ENCODE measurements at places on chromosomes 4 and X. TPM values are rescaled to one million over a fixed set of nuclear protein-coding genes. Genes with fewer than 3 reads are reported as not detected.

DNA sequence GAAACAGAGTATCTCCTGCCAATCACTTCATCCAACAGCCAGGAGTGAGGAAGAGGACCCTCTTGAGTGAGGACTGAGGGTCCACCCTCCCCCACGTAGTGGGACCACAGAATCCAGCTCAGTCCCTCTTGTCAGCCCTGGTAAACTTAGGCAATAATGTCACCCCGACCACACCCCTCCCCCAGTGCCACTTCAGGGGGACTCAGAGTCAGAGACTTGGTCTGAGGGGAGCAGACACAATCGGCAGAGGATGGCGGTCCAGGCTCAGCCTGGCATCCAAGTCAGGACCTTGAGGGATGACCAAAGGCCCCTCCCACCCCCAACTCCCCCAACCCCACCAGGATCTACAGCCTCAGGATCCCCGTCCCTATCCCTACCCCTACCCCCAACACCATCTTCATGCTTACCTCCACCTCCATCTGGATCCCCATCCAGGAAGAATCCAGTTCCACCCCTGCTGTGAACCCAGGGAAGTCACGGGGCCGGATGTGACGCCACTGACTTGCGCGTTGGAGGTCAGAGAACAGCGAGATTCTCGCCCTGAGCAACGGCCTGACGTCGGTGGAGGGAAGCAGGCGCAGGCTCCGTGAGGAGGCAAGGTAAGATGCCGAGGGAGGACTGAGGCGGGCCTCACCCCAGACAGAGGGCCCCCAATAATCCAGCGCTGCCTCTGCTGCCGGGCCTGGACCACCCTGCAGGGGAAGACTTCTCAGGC is at the start of the genes CSAG1 and MAGEA12:
Gene CSAG1, minus strand, starts transcription at position 461 of the 715 bp plus-strand sequence. CDS start 1,261 bp downstream, outside the sequence.
Gene MAGEA12, plus strand, starts transcription at position 497 of the 715 bp plus-strand sequence. CDS start 2,405 bp downstream, outside the sequence.
- no peaks in the 10 kb centered on the region for H3K36me3 ChIP-seq
- no peaks in the 10 kb centered on the region for H3K27me3 ChIP-seq
- H3K4me3 ChIP-seq, result no peak within 1 kb of the TSS
- H3K4me1 ChIP-seq, result no peaks in the 10 kb centered on the region

DNA sequence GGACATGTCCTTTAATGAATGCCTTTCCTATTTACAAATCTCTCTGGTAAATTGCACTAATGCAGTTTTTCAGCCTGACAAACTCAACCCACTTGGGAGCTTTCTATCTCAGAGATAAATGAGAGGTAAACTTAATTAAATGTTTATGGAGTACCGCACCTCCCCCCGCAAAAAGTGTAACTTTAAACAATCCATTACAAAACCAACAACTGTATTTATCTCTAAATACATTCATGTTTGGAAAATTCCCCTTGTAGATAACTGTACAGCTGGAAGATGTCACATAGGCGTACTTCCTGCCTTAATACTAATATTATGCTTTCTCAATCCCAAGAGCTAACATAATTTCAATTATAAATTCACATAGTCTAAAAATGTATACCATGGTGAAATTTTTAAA is 215.5 kb downstream of the LDB2 start:
- no peaks in the 10 kb centered on the region for H3K27me3 ChIP-seq
- no peak overlapping the region for H3K4me3 ChIP-seq
- H3K4me1 ChIP-seq, result peaks cover 40% of the 10 kb centered on the region
- no peaks in the 10 kb centered on the region for H3K36me3 ChIP-seq
- H3K27ac ChIP-seq, result no peak overlapping the region

GRCh38 chr4:69775321-69775867 is 15.0 kb upstream of the SULT1B1 start:
- no peak overlapping the region for H3K4me3 ChIP-seq
- no peak for DNase-seq
- no peak overlapping the region for H3K27ac ChIP-seq
- H3K4me1 ChIP-seq, result peaks cover 5% of the 10 kb centered on the region

GRCh38 chr4:15153662-15154061 is 151.4 kb downstream of the CPEB2 start:
- H3K36me3 ChIP-seq, result peaks cover 2% of the 10 kb centered on the region
- no peak for DNase-seq
- no peaks in the 10 kb centered on the region for H3K27me3 ChIP-seq
- H3K27ac ChIP-seq, result no peak overlapping the region

GRCh38 chrX:38305971-38306370 is 21.3 kb downstream of the RPGR start:
- no peak for DNase-seq
- H3K36me3 ChIP-seq, result no peaks in the 10 kb centered on the region
- H3K27me3 ChIP-seq, result no peaks in the 10 kb centered on the region
- no peak overlapping the region for H3K4me3 ChIP-seq
- H3K4me1 ChIP-seq, result peaks cover 3% of the 10 kb centered on the region
- H3K27ac ChIP-seq, result no peak overlapping the region

DNA sequence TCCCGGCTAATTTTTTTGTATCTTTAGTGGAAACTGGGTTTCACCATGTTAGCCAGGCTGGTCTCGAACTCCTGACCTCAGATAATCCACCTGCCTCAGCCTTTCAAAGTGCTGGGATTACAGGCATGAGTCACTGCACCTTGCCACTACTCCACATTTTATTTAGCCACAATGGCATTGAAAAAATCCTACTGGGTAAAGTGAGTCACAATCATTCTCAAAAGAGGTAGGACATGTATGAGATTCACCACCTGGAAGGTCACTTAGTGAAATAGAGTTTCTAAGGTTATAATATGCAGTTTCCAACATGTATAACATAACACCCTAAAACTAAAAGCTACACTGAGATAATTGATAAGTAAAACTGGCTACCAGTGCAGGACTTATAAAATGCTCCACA is 159.2 kb downstream of the BTC start:
- no peaks in the 10 kb centered on the region for H3K36me3 ChIP-seq
- H3K4me1 ChIP-seq, result peaks cover 29% of the 10 kb centered on the region
- H3K27ac ChIP-seq, result no peak overlapping the region
- DNase-seq, result no peak
- peaks cover 24% of the 10 kb centered on the region for H3K27me3 ChIP-seq
- no peak overlapping the region for H3K4me3 ChIP-seq

GRCh38 chr4:156642161-156642560 is 329.4 kb downstream of the PDGFC start:
- DNase-seq, result no peak
- H3K36me3 ChIP-seq, result no peaks in the 10 kb centered on the region
- no peak overlapping the region for H3K27ac ChIP-seq
- H3K27me3 ChIP-seq, result no peaks in the 10 kb centered on the region
- peaks cover 73% of the 10 kb centered on the region for H3K4me1 ChIP-seq

DNA sequence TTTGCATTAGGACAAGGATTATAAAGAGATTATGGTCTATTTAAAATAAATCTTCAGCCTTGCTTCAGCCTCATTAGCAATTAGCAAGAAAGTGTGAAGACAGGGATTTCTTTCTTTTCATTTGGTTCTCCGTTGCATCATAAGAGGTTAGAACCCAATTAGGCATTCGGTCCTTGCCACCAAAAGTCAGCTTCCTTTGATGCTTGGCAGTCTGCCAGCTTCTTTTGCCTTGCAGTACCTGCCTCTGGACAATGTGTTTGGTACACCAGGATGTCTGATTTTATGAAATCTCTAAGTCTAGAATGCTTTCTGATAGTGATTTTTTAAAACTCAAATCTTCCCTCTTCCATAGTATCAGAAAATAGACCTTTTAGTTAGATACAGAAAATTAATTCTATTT is 12.4 kb downstream of the SMIM20 start:
- DNase-seq, result no peak
- H3K27me3 ChIP-seq, result no peaks in the 10 kb centered on the region
- no peak overlapping the region for H3K4me3 ChIP-seq

DNA sequence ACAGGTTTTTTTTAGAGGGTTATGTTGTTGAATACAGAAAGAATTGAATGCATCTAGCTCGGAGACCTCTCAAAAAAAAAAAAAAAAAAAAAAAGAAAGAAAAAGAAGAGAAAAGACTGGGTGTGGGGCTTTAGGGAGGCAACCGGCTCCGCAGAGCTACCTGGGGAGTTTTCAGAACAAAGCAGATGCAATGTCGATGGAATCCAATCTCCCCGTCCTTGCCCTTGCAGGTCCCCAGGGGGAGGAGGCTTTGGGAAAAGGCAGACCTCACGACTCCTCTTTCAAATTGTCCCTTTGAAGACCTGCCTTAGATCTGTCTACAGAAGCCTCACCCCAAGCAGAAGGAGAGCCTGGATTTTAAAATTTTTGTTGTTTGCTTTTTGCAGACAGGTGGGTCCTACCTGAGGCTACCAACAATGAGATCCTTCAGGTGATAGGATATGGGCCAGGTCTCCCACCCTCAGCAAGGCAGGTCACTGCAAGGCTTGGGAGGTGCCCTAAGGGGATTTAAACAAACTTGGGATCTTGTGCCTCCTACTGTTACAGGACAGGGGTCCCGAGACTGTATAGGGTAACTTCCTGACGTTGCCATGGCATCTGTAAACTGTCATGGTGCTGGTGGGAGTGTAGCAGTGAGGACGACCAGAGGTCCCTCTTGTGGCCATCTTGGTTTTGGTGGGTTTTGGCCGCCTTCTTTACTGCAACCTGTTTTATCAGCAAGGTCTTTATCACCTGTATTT is 75.2 kb upstream of the PRKX start:
- no peak for DNase-seq
- H3K4me1 ChIP-seq, result peaks cover 5% of the 10 kb centered on the region
- H3K27me3 ChIP-seq, result peaks cover 51% of the 10 kb centered on the region
- no peak overlapping the region for H3K4me3 ChIP-seq
- H3K27ac ChIP-seq, result no peak overlapping the region
- no peaks in the 10 kb centered on the region for H3K36me3 ChIP-seq

Gene PPEF2
- total RNA-seq, result not detected

GRCh38 chr4:8387615-8388527 is 52.7 kb downstream of the ACOX3 start:
- no peak overlapping the region for H3K27ac ChIP-seq
- DNase-seq, result no peak
- H3K27me3 ChIP-seq, result no peaks in the 10 kb centered on the region

Gene PITX2
- not detected for total RNA-seq

Gene FRYL
- 29.3 TPM for total RNA-seq

GRCh38 chrX:54427837-54428424 is 12.3 kb upstream of the TSR2 start:
- peaks cover 2% of the 10 kb centered on the region for H3K36me3 ChIP-seq
- H3K4me1 ChIP-seq, result no peaks in the 10 kb centered on the region
- H3K27me3 ChIP-seq, result no peaks in the 10 kb centered on the region

Gene PRKG2
- total RNA-seq, result not detected

DNA sequence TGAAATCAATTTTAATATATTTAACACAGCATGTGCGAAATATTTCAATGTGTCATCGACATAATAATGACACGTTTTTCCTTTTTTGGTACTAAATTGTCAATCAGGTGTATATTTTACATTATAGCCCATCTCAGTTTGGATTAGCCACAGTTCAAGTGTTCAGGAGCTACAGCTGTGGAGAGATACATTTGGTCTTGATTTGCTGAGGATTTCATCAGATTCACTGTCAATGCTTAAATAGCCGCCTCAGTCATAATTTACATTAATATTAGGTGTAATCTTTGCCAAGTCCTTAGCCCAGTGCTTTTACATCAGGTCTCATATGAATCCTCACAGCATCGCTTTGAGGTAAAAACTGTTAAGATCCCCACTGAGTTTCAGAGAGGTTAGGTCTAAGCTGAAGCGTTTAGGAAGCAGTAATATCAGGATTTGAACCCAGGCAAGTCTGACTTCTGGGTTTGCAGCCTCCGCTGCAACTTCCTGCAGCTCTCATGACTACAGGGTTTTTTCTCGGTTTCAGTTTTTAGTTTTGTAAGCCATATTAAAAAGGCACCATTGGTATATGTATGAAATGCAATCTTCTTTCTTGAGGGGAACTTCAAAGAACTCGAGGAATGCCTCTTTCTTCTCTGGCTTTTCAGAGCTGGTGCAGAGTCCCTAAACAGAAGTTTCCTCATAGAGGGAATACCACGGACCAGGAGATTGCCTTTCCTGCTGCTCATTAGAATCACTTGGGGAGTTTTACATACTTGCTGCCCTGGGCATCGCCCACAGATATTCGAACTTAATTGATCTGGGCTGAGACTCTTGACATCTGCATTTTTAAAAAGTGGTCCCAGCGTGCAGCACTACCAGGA is 6.4 kb downstream of the MTM1 start:
- DNase-seq, result no peak
- no peaks in the 10 kb centered on the region for H3K36me3 ChIP-seq
- no peaks in the 10 kb centered on the region for H3K27me3 ChIP-seq
- peak overlapping the region; percentile 51 for H3K27ac ChIP-seq
- peaks cover 27% of the 10 kb centered on the region for H3K4me1 ChIP-seq

GRCh38 chr4:75514949-75515612 is 808 bp downstream of the THAP6 start:
- peaks cover 17% of the 10 kb centered on the region for H3K36me3 ChIP-seq
- H3K4me1 ChIP-seq, result peaks cover 20% of the 10 kb centered on the region
- no peak for DNase-seq

DNA sequence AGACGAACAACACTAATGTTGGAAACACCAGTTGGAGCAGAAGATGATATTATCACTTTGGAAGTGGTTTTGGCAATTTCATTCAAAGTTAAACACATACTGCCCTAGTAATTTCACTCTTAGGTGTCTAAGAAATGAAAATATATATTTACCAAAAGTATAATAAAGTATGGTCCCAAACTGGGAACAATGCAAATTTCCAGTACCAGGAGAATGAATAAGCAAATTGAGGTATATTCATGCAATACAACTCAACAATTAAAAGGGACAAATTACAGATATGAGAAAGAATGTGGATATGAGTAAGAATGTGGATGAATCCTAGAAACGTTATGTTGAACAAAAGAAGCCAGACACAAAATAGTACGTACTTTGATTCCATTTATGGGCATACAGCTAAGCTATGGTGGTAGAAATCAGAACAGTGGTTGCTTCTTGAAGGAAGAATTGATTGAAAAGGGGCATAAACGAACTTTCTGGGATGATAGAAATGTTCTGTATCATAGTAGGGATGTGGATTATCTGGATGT is 10.0 kb downstream of the ELMOD2 start:
- H3K4me1 ChIP-seq, result no peaks in the 10 kb centered on the region
- DNase-seq, result no peak
- peaks cover 6% of the 10 kb centered on the region for H3K36me3 ChIP-seq
- no peak overlapping the region for H3K4me3 ChIP-seq
- H3K27ac ChIP-seq, result no peak overlapping the region

- no peak overlapping the region for H3K27ac ChIP-seq
- H3K27me3 ChIP-seq, result no peaks in the 10 kb centered on the region
- no peak for DNase-seq
- peaks cover 2% of the 10 kb centered on the region for H3K4me1 ChIP-seq
Measured at GRCh38 chrX:18833071-18833731, 125.8 kb downstream of the PPEF1 start.

GRCh38 chrX:24550166-24550565 is 85.1 kb downstream of the PDK3 start:
- no peak for DNase-seq
- no peak overlapping the region for H3K4me3 ChIP-seq
- H3K36me3 ChIP-seq, result peaks cover 1% of the 10 kb centered on the region
- H3K27me3 ChIP-seq, result no peaks in the 10 kb centered on the region
- H3K27ac ChIP-seq, result no peak overlapping the region
- no peaks in the 10 kb centered on the region for H3K4me1 ChIP-seq

Measured in chondrocyte (in vitro differentiated cells).